ENCODE measurements at places on chromosomes 11 and 22.

- DNase-seq, result no peak
Observed at GRCh38 chr11:8810540-8811301, 100.3 kb upstream of the AKIP1 start.

DNA sequence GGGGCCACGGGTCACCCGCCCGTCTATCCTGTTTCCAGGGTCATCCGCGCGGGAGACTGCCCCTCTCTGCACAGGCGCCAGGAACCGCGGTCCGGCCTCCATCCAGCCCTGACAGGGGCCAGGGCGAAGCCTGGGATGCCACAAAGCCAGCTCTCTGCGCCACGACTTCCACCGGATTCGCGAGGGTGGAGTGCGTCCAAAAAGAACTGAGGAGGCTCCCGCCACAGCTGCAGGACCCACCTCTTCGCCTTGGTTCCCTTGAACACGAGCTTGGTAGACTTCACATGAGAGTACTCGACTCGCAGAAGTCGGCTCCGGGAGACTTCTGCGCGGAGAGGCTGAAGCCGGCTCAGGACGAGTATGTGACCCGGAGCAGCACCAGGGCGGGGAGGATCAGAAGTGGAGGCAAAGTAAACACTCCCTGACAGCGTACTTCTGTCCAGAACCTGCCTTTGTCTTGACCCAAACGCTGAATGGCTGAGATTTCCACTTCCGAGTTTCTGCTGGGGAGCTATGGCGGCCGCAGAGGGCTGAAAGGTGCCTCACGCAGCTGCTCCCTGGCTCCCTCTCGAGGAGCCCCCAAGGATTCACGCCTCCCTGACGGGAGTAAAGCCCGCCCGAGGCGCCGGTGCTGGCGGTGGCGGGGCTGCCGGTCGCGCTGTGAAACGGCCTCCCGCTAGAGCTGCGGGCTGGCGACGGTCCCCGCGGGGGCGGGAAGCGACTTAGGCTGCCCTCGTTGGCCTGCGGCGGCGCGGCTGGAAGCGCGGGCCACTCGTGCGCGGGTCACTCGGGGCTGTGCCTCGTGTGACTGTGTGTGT is 4566.7 kb upstream of the OR11H1 start:
- DNase-seq, result no peak

DNA sequence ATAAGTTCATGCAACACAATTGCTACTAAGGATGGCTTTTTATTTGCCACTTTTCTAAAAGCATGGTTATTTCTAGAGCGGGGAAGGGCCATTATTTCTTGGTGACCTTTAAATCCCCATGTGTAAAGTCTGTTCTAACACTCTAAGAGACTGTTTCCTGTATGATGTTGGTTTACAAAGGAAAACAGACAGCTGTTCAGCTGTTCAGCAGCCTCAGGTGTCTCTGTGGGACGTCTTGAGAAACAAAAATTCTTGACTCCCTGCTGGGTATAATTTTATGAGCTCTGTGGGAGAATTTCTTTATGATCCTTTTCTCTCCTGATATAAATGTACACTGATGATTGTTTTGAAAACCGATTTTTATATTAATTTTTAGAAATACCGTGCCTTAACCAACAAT is 13.9 kb downstream of the MUC15 start:
- DNase-seq, result no peak

- no peak for DNase-seq
Observed at GRCh38 chr11:110805756-110806155, 93.5 kb upstream of the ARHGAP20 start.

GRCh38 chr11:114131461-114131864 is 72.0 kb downstream of the ZBTB16 start:
- no peak for DNase-seq

DNA sequence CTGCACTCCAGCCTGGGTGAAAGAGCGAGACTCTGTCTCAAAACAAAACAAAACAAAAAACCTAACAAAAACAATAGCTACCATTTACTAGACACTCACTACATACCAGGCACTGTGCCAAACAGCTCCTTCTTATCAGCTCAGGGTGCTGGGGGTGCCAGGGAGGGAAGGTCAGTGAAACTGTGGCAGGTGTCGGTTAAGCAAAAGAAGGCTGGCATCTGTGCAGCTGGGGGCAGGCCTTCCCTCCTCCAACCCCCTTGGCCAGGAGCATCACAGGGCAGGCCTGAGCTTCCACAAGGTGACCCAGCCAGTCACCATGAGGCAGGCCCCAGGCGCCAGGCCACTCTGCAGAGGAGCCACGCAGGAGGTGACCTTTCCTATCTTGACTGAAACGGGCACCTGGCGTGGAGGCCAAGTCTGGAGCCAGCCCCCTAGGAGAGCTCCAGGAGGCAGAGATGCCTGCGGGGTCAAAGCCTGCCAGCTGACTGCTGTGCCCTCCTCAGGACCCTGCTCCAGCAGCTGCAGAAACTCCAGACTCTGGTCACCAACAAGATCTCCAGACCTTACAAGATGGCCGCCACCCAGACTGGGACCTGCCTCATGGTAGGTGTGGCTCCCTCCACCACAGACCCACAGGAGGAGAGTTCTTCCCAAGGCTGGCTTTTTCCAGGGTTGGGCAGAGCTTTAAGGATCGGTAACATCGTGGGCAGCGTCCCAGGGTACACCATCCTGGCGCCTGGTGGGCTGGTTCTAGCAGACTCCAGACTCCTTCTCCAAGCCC is 31.3 kb upstream of the DGKZ start:
- no peak for DNase-seq

- DNase-seq, result no peak
Observed at GRCh38 chr11:96293598-96294021, 49.4 kb downstream of the MAML2 start.

DNA sequence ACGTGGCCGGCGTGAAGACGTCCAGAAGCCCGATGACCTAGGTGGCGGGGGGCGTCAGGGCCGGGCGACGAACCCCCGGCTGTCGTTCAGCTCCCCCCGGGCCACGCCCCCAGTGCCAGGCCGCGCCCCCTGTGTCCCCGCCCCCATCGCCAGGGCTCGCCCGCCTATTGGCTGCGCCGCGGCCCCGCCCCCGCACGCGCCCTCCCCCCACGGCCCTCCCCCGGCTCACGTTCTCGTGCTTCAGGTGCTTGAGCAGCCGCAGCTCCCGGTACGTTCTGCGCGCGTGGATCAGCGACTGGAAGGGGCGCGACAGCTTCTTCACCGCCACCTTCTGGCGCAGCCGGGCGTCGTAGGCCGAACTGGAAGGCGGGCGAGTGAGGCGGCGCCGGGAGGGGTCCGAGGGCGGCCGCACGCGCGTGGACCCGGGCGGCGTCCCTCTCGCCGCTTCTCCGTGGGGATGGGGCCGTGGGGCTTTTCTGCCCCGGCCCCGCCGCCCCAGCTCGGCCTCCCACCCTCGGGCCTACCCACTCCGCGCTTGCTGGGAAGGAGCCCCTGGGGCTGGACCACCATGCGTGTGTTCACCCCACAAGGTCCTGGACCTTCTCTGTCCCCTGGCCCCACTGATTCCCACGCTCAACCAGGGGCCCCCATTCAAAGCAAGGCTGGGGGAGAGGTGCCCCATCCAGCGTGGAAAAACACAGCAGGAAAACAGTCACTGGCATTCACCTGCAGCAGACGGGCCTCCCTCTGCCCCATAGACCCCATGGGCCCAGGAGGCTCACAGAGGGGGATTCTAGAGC is 2.4 kb downstream of the MAPK11 start:
- DNase-seq, result no peak

DNA sequence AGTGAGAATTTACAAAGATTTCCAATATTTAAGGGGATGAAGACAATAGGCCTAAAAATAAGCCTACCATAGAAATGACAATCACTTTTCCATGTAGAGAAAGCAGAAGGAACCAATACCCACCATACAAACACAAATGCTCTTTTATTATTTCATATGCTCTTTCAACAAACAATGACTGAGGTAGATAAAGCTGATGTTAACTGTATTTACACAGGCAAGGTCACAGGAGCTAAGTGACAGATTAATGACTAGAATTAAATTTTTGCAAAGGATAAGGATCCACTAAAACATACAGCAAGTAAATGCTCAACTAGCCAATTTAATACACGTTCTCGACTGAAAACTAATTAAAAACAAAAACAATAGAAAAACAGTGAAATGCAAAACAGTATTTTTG is 34.2 kb downstream of the PICALM start:
- no peak for DNase-seq

DNA sequence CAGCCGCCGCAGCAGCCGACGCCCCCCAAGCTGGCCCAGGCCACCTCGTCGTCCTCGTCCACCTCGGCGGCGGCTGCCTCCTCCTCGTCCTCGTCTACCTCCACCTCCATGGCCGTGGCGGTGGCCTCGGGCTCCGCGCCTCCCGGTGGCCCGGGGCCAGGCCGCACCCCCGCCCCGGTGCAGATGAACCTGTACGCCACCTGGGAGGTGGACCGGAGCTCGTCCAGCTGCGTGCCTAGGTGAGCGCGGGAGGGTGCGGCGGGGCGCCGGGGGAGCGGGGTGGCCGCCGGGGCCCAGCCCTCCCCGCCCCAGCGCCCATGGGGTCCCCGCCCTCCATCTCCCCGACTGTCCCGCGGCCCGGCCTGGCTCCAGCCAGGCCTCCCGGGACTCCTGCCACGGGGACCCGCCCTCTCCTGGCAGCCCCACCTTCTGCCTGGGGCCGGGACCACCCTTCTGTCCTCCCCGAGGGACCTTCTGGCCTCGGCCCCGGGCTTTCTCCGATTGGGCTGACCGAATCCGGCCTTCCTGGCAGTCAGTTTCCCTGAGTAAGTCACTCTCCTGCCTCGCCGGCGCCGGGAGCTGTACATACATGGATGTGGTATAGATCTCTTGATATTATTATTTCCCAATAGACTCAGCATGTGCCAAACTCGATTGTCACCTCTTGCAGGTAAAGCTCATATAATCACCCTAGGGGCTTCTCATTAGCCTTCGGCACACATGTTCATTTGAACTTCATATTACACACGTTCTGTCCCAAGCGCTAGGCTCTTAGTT is 720 bp downstream of the PACS1 start:
- DNase-seq, result no peak

DNA sequence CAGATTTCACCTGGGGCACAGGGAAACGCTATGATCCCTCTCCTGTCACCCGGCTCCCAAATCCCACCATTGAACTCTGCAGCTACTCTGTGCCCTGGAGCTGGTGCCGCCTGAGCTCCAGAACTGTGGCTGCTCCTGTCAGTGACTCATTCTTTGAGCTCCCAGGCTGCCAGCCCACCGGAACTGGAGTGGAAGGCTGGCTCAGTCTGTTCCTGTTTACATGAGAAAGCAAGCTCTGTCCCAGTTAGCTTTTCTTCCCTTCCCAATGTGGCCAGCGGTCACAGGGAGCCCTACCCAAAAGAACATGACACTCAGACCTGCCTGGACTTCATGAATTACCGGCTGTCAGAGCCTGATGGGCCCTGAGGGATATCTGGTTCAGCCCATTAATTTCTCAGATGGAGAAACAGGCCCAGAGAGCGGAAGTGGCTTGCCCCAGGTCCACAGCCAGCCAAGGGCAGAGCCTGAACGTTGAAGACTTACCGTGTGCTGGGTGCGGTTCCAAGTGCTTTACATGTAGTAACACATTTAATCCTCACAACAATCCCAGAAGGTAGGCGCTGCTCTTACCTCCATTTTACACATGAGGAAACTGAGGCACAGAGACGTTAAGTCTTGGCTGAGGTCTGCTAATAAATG is 23.8 kb upstream of the IGSF22 start:
- no peak for DNase-seq

GRCh38 chr22:25997886-25998775 is 171.1 kb upstream of the SEZ6L start:
- no peak for DNase-seq

DNA sequence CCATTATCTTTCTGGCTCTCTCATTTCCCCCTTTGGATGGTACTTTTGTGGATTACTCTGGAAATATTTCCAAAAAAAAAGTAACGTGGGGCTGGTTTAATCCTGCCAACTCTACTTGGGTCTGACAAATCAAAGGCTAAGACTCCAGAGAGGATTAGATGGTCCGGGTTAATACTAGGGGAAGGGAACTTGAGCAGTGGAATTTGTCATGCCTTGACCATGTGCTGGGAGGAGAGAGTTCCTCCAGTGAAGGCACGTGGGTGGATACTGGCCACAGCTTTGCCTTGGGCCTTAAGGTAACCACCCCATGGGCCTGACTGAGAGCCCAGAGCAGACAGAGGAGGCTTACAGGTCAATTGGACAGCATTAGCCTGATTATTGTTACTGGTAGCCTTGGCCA is 120.3 kb downstream of the NAV2 start:
- no peak for DNase-seq

DNA sequence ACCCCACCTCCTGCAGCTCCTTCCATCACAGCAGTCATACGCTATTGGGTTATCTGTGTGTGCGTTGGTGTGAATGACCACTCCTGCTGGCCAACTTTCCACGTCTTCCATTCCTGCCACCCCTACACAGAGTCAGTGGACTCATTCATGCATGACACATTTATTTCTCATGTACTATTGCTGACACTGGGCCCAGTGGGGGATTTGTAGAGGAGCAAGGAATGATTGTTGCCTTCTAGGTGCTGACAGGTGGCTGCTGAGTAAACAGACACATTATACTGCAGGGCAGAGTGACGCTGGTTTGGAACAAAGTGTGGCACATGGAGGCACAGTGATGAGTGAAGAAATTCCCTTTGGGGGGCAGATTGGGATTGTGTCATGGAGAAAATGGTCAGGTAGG is 113.9 kb downstream of the CCDC81 start:
- no peak for DNase-seq

DNA sequence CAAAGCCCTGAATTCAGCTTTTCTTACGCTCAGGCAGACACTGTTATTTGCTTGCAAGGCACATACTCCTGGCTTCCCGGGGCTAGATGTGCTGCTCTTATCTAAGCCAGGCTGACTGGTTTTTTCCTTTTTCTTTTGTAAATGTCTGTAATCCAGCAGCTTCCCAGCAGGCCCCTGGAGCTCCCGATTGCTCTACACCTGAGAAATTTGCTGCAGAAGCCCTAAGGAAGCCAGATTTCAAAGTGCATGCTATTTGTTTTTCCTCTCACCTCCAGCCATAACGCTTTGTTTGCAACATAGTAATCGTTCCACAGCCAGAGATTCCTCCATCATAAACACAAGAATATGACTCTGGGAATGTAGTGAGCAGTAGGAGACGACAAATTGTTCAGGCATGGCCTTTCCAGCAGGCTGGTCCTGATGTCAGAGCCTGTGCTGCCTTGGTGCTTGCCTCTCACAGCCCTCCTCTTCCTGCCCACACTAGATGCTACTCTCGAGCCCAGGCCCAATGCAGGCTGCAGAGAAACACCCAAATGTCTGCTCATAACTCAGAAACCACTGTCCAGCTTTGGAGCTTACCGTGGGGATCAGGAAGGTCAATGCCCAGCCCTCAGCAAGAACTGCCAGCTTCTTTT is 54.7 kb upstream of the SLC6A5 start:
- DNase-seq, result no peak

Measured in NCI-H1694 (cell line).